ENCODE measurements at places on chromosomes 11 and 22.

- DNase-seq = no peak
Observed at GRCh38 chr11:79522626-79523025, 81.8 kb upstream of the TENM4 start.

DNA sequence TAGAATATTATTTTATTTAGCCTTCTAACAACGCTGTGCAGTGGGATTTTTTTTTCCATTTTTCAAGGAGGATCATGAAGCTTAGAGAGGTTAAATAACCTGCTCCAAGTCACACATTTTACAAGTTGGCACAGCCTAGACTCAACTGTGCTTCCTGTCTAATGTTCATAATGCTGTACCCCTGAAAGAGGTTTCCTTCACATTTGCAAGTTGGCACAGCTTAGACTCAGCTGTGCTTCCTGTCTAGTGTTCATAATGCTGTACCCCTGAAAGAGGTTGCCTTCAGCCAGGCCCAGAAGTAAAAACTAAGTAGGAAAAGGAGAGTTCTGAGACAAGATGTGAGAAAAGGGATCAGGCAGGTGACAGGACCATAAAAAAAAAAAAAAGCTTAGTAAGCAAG is 7.9 kb upstream of the HEPACAM start:
- DNase-seq = no peak

DNA sequence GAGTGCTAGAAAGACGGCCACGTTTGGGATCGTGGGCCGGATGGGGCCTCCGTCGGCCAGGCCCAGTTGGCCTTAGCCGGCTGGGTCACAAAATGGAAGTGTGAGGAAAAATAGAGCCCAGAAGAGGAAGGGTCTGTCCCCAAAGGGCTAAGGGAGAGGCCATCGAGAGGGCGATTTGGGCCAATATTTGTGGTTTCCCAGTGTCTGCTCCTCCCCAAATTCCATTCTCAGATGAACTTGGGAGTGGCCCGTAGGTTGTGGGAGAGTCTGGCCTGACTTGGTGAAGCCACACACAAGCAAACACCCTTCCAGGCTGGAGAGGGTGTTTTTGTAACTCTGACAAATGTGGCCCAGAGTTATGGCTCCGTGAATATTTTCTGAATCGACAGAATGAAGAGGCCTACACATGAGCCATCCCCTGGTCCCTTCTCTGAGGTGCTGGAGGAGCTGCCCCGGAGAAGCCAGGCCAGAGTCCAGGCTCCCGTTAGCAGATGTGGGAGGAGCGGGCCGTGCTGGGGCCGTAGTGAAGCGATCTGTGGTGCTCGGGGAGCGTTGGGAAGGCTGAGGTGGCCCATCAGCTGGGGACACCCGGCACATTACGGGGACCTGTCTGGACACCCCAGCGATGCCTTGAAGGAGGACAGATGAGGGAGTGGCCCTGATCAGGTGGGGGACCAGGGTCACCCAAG is 73.5 kb upstream of the PPARA start:
- no peak for DNase-seq

DNA sequence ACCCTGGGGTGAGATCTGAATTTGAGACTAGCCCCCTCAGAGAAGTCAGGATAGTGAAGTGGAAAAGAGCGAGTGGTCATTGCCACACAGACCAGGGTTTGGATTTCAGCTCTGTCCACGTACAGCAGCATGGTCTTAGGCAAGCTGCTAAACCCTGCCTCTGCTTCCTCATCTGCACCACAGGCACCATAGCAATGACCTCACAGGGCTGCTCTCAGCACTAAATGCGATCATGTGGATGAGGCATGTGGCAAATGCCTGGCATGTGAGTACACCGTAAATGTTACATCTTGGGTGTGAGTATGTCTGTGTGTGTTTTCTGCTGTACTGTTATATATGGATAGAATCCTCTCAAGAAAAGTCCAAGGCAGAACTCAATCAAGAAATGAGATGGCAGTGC is 15.8 kb downstream of the NAV2 start:
- DNase-seq = no peak

DNA sequence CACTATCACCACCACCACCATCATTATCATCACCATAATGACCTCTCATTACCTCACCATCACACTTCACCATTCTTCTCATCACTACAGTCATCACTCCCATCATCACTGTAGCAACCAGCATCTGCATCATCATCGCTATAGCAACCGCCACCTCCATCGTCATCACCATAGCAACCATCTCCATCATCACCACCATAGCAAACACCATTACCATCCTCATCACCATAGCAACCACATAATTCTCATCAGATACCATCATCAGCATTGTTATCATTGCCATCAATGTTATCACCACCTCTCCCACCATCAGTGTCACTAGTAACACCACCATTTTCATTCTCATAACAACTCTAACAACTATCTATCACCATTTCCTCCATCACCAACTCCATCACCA is 23.1 kb upstream of the CD82 start:
- no peak for DNase-seq

- no peak for DNase-seq
Observed at GRCh38 chr11:17853280-17853679, 118.7 kb downstream of the KCNC1 start.

Data from H54 (cell line).